CD4-positive, alpha-beta T cell treated with Interleukin-10 for 1 hour (primary cell): ENCODE measurements at places on chromosomes 13 and 19.
A peak's percentile ranks its signal among the peaks of the same experiment; 100 is the strongest.

DNA sequence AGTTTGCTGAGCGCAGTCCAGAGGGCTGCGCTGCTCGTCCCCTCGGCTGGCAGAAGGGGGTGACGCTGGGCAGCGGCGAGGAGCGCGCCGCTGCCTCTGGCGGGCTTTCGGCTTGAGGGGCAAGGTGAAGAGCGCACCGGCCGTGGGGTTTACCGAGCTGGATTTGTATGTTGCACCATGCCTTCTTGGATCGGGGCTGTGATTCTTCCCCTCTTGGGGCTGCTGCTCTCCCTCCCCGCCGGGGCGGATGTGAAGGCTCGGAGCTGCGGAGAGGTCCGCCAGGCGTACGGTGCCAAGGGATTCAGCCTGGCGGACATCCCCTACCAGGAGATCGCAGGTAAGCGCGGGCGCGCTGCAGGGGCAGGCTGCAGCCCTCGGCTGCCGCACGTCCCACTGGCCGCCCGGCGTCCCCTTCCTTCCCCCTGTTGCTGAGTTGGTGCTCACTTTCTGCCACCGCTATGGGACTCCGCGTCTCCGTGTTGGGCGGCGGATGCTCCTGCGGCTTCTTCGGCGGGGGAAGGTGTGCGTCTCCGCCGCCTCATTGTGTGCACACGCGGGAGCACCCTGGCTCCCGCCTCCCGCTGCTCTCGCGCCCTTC, 772 bp downstream of the GPC6 start:
- no peak for DNase-seq

DNA sequence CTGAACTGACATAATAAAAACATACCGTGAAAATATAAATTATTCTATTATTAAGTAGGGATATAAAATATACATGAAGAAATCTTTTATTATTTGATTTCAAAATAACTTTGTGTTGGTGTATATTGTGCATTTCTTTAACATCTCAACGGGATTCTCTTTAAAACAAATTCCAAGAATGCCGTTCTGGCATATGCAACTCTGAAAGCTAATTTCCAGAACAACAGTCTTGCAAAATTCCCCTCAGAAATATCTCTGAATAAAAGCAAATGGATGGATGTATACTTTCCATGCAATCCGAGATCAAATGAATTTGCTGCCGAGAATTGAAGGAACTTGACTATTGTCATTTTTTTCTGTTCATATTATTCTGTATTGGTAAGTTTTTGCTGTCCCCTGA, 1579.8 kb downstream of the PCDH9 start:
- DNase-seq = no peak

DNA sequence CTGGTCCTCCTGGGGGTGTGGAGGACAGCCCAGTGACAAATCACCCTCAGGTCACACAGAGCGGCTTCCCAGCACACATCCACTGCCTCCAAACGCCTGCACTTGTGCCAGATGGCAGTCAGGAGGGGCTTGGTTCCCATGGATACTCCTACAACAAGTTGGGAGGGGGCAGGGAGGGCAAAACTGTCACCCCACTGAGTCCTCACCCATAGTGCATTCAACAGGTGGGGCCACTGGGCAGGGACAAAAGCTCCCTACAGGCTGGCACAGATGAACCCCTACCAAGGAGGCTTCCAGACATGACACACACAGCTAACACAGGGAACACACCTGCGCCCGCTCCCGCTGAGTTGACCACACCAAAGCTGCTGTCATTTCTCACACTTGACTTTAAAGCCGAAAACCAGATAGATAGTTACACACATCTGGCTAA, 120.5 kb downstream of the STK24 start:
- DNase-seq = no peak

- no peak for DNase-seq
These were observed 79.5 kb downstream of the TEX29 start for GRCh38 chr13:111399776-111400538.

GRCh38 chr13:52162279-52163101, 3.1 kb upstream of the NEK3 start:
- no peak for DNase-seq

- DNase-seq = no peak
These were observed 126.7 kb downstream of the URI1 start for GRCh38 chr19:30068528-30069395.

- DNase-seq = no peak
These were observed 109.6 kb upstream of the CACNA1A start for GRCh38 chr19:13615890-13616289.

DNA sequence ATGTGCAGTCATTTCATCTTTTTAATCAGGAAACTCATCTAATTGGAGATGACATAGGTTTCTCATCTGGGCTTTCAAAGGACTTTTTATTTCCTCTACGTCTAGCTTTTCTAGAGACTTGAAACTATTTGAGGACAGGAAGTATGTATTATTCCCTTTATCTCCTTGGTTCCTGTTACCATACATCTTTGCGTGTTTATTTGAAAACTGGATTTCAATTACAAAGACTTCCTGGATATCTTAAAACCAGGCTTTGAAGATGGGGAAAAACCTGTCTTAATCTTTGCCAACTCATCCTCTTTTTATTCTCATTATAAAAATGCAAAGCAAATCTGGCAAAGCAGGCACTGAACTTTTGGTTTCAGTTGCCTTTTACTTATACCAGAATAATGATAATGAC, 130.5 kb downstream of the LMO7 start:
- DNase-seq = peak; percentile 27

- peak; percentile 29 for DNase-seq
These were observed 3.3 kb upstream of the PEX11G start for GRCh38 chr19:7492142-7492541.

DNA sequence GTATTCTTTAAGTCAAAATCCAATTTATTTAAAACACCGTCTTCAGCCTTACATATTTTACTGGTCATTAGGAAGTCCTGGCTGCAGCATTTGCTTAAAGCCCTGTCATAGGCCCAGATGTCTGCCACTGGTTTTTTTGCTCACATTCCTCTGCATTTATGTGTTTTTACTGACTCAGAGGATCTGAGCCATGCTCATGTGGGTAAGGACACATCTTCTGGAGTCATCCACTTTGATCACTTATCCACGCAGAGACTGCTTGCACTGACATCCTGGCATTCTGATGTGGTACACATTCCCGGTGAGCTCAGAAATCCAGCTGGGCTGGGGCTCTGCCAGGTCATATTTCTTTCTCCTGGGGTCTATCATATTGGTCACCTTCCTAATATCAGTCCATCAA, 531.7 kb upstream of the ARGLU1 start:
- DNase-seq = no peak

GRCh38 chr13:35866801-35867200, 264.4 kb downstream of the DCLK1 start:
- no peak for DNase-seq

- DNase-seq = no peak
These were observed 509.8 kb upstream of the SPRY2 start for GRCh38 chr13:80850771-80851170.

DNA sequence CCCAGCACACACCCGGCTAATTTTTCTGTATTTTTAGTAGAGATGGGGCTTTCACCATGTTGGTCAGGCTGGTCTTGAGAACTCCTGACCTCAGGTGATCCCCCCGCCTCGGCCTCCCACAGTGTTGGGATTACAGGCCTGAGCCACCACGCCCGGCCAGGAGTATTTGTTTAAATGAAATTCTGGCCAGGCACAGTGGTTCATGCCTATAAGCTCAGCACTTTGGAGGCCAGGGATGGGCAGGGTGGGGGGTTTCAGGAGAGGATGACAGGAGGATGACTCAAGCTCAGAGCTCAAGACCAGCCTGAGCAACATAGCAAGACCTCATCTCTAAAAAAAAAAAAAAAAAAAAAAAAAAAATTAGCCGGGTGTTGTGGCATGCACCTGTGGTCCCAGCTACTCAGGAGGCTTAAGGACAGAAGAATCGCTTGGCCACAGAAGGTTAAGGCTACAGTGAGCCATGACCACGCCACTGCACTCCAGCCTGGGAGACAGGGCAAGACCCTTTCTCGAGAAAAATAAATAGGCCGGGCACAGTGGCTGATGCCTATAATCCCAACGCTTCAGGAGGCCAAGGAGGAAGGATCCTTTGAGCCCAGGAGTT, 8.2 kb upstream of the DHDH start:
- DNase-seq = no peak

GRCh38 chr19:16161840-16162239, 11.5 kb downstream of the CIB3 start:
- DNase-seq = no peak

GRCh38 chr19:42132030-42132628, at the start of gene POU2F2:
Gene POU2F2, minus strand, starts transcription at chr19:42132446. Its CDS starts 35 bp downstream, at chr19:42132411.
- DNase-seq = peak; percentile 91

- no peak for DNase-seq
These were observed 155.7 kb downstream of the LACC1 start for GRCh38 chr13:44035400-44035799.

DNA sequence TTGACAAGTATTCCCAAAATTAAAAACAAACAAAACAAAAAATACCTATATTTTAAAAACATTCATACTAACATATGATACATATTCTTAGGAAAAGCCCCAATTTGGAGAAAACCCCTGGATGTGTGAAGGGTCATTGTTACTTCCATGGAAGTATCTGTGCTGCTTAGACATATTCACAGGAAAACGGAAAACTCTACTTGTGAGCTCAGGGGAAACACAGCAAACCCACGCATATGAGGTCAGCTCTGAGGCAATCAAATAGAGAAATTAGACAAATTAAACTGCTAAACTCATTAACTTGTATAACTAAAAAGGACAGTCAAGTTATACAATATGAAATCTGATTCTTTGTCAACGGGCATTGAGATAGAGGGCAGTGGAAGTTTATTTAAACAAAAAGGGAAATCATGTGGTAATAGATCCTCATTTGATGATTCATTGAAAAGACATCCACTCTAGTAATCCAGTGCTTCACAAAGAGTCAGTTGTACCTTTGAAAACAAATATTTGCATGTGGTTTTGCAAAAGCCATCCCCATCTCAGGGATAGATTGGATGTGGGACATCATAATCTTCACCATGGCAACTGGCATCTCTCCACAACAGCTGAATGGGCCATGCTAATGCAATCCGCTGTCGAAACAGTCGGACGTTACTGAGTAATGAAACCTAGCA, 423.4 kb downstream of the ITGBL1 start:
- DNase-seq = no peak
